ENCODE measurements at places on chromosomes 5 and 9.

DNA sequence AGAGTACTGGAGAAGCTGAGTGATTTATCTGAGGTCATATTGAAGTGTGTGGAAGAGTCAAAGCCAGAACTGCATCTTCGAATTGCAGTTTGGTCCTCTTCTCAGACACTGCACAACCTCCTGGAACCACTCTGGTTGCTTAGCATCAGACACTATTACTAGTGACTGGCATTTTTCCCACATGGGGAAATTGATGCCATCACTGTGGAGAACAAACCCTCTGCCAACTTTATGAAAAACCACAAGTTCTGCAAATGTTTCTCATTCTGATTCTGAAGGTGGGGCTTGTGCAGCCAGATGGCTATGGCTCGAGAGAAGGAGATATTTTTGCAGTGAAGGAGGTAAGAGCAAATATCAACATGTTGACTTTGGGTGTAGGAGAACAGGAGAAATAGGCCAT is 67.2 kb downstream of the KCTD16 start:
- DNase-seq: peak; percentile 78

DNA sequence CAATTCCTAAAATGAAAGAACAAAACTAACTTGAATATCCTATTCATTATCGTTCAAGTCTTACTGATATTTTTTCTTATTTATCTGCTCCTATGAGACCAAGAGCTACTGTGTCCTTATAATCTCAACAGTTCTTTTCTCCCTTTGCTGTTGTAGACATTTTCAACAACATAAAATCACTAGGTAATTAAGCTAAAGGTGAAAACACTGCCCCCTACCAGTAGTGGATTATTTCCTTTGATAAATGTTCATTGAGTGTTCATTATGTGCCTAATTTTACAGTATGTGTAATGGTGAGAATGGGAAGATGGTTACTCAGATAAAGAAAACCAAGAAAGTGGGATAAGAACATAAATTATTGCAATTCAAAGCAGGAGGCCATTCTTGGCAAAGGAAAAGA is 41.4 kb upstream of the PAPPA start:
- peak; percentile 35 for DNase-seq

GRCh38 chr9:94821098-94821887 is 94.8 kb downstream of the AOPEP start:
- DNase-seq: no peak

GRCh38 chr9:92754091-92754745 is 10.4 kb downstream of the BICD2 start:
- no peak for DNase-seq

DNA sequence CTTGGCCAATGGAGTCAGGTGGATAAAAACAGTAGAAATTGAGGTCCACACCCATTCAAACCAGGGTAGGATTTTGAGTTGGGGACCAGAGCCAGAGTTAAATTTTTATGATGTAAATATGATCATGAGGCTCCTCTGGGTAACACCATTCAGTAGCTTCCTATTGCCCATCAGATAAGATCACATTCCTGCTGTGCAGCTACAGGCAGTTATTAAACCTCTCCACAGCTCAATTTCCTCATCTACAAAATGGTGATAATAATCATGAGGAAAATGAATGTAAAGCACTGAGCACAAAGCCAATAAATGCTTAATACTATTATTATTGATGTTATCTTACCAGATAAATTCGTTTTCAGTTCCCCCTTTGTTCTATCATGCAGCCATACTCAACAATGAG is 432.0 kb downstream of the CAAP1 start:
- DNase-seq: no peak

GRCh38 chr5:158413122-158413680 is 554.3 kb upstream of the CLINT1 start:
- no peak for DNase-seq

GRCh38 chr9:15286161-15286821 is 20.7 kb downstream of the TTC39B start:
- DNase-seq: no peak

- no peak for DNase-seq
These were observed 34.4 kb downstream of the ERGIC1 start for GRCh38 chr5:172868436-172868923.

DNA sequence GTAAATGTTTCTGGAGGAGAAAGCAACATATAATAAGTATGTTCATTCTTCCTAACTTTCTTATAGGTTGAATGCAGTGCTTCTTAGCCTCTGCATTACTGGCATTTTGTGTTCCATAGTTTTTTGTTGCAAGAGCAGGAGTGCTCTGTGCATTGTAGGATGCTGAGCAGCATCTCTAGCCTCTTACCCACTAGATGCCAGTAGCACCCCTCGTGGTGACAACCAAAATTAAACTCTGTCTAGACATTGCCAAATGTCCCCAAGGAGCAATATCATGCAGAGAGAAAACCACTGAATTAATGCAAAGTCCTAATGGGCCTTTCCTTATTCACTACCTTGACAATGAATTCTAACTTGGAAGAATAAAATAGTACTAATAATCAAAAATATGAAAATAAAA is 147.0 kb downstream of the GLIS3 start:
- no peak for DNase-seq

- DNase-seq: no peak
These were observed 5.1 kb upstream of the C5orf46 start for GRCh38 chr5:147911427-147911826.

- no peak for DNase-seq
These were observed 58.0 kb downstream of the CEP120 start for GRCh38 chr5:123365156-123365555.

DNA sequence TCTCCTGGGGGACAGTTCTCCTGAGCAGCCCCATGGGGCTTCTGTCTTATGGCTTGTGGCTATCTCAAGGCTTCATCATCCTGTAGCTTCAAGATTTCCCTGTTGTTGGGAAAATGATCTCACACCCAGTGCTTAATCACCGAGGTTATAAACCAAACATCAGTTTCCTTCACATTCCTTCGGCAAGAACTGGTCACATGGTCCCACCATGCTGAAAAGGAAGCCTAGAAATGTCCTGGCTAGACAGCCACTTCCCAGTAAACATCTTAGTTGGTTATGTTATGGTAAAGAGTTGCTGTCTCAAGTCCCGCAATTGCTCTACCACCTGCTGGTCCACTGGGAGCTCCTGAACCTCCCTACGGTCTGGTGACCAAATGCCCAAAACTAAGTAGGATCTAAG is 66.0 kb downstream of the RAB3C start:
- no peak for DNase-seq

- no peak for DNase-seq
These were observed 59.8 kb upstream of the RFX3 start for GRCh38 chr9:3585606-3586005.

- DNase-seq: no peak
These were observed 9.7 kb downstream of the LIFR start for GRCh38 chr5:38546691-38547146.
